Effector memory CD4-positive, alpha-beta T cell (primary cell): ENCODE measurements at places on chromosomes 1 and 21.

- no peak for DNase-seq
Measured at GRCh38 chr1:177170756-177171535, at the start of gene BRINP2. Gene BRINP2, plus strand, starts transcription at chr1:177170958. Its CDS starts 58,919 bp downstream, at chr1:177229877.

DNA sequence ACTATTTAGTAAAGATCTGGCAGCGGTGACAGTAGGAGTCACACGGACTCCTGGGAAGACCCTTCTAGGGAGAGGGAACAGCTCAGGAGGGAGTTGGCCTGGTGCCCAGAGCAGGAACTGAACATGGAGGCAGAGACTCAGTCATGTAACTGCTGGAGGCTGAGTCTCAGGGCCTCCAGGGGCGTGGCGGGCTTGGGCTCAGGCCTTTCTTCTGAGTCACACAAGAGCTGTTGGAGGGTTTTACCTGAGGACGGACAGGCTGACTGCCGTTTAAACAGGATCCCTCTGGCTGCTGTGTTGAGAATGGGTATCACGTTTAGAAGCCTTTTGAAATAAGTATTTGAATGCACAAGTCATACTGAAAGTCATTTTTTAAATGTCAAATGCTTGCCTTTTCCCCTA is 7.2 kb upstream of the ETS2 start:
- no peak for DNase-seq

DNA sequence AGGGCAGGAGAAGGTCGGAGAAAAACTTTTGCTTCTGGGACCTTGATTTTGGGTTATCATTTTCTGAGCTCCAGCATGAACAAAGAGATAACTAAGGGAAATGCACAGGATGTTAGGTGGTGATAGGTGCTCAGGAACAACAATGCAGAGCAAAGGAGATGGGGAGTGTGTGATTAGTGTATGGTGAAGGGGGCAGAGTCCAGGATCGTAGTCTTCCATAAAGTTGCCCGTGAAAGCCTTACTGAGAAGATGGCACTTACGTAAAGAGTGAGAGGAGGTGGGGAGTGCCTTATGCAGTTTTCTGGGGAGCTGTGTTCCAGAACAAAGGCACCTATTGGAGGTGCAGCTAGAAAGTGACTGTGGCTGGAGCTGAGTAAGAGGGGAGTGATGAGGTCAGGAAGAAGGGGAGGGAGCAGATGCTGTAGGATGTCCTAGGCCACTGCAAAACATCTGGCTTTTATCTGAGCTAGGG is 11.6 kb downstream of the KCNK1 start:
- DNase-seq: no peak

DNA sequence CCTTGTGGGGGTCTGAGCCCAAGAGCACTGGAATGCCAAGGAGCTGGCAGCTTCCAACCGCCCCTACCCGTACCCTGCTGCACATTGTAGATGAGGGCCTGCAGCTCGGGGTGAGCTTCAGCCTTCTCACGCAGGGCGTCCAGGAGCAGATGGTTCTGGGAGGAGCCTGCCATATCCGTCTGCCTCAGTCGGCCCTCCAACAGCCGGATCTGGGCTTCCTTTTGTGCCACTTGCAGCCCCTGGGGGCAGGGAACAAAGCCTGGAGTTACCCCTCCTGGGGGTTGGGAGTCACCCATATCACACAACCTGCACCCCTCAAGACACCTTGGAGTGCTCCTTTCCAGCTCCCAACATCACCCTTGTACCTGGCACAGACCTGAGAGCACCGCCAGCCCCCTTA is 34.8 kb downstream of the KIF21B start:
- DNase-seq: no peak

GRCh38 chr1:150549496-150550221 is 451 bp downstream of the ADAMTSL4 start:
- DNase-seq: no peak

DNA sequence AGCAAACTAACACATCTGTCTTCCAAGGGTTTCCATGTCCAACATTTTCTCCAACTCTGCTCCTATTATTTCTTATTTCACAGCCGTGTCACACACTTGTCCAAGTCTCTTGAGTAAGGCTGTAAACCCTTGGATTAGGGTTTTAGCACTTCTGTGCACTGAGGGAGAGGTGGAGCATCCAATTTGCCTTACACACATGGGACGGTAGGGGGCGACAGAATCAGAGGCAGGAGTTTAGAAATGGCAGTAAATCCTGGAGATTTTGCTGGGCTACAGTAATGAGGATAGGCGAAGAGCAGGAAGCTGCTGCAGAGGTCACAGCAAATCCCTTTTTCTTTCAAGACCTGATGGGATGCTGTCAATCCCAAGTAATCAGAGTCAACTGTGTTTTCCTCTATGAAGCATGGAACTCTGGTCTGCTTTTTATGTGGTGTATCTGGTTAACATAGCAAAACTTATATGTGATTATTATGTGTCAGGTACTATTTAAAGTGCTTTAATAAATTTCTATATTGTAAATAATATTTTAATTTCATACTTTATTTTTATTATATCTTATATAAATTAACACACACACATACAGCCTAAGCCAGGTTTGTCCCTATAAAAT is 15.4 kb upstream of the LCE5A start:
- no peak for DNase-seq

GRCh38 chr1:19009126-19009881 is 52.8 kb upstream of the IFFO2 start:
- DNase-seq: no peak
